ENCODE measurements at places on chromosomes 2 and 18.

DNA sequence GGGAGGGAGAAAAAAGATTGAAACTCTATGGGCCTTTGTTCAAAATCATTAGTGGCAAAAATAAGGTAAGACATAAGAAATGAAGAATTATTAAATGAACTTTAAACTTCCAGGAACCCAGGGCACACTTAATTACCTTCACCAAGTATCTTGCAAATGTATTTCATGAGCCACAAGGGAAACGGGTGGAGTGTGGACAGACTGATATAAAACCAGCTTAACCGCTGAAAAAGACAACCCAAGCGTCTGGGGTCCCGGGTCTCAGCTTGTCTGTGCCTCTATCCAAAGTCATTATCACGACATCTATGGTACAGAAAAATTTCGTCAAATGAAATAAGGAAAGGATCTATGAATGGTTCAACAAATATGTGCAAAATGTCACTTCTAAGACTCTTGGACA, 13.9 kb upstream of the MBOAT2 start:
- DNase-seq: no peak

GRCh38 chr2:173964565-173965371, 405 bp downstream of the SP3 start:
- peak; percentile 78 for DNase-seq

DNA sequence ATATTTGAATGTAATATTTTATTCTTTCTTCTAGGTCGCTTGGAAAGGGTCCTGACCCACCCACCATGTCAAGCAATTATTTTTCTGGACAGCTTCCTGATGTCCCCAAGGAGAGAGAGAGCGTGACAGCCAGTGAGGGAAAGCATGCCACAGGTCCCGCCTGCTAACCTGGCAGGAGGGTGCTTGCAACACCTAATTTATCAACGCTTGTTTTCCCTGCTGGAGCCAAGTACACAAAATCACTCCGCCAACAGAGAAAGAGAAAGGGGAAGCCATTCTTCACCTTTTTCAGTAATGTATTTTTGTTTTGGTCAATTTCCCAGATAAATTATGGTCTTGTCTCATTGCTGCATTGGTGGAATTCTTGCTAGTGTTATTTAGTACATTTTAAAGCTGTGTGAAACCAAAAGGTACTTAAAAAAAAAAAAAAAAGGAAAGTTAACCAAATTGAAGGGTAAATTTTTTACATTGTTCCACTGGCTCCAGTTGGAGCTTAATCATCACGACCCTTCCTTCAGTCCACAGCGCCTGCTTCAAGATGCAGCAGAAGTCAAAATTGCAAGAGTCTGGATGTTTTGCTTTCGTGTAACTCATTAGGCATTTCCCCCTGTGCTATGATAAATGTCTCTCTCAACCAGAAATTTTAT, 88.5 kb upstream of the COPS8 start:
- DNase-seq: no peak

- peak; percentile 22 for DNase-seq
These were observed 1.5 kb downstream of the ZFAND2B start for GRCh38 chr2:219207884-219208740.

DNA sequence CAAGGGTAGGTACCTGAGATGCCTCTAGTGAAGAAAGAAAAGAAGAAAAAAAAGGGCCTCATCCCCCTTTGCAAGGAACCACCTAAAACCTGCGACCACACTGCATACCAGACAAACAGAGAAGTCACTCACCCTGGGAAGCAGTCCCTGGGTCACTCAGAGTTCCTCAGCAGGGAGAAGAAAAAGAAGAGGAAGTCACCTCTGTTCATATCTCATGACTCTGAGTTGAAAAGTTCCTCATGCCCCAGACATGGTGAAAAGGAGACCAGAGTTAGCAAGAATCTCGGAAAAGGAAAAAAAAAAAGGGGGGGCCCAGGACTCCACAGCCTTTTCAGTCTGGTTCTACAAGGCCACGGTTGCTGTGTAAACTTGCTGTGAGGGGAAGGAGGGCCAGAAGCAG, 478.4 kb upstream of the NRXN1 start:
- no peak for DNase-seq

GRCh38 chr2:59217360-59217759, 976.2 kb upstream of the FANCL start:
- no peak for DNase-seq

DNA sequence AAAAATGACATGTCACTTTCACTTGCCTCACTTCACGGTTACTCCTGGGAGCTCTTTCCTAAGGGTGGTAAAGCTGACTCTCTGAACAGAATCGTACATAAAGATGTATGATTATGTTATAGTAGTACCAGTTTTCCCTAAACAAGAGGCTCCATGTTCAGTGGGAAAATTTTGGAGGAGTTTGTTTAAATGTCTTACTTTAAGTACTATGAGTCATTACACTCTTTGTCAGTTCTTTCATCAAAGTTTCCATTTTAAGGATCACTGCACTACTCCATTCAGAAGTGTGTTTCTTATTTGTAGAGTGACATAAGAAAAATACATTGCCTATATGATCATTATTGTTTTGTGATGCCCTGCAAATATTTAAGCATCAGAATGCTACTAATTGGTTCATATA, 121.1 kb upstream of the FIGN start:
- DNase-seq: no peak

DNA sequence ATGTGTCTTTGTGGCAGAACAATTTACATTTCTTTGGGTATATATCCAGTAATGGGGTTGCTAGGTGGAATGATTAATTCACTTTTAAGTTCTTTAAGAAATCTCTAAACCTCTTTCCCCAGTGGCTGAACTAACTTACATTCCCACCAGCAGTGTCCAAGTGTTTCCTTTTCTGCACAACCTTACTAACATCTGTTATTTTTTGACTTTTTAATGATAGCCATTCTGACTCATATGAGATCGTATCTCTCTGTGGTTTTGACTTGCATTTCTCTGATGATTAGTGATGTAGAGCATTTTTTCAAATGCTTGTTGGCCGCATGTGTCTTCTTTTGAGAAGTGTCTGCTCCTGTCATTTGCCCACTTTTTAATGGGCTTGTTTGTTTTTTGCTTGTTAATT, 43.1 kb upstream of the PTH2R start:
- no peak for DNase-seq

DNA sequence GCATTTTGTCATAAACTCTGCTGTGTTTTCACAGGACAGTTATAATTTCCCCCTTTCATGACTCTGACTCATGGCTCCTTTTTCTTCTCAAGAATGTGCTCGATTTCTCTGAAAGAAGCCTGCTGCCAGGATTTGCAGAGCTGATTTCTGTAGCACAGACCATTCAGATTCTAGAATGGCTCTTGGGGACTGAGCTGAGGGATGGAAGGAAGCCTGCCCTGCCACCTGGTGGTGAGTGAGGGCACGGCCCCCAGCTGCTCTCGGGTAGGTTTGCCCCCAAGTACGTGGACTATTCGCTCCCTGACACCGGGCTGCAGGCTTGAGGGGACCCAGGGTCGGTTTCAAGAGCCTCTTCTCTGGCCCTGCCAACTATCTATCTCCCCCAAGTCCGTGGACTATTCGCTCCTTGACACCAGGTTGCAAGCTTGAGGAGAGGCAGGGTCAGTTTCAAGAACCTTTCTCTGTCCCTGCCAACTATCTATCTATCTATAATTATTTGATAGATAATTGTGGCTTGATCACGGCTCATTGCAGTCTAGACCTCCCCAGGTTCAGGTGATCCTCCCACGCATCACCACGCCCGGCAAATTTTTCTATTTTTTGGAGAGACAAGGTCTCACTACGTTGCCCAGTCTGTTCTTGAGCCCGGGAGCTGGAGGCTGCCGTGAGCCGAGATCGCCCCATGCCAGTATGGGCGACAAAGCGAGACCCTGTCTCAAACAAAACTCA, 1.4 kb upstream of the SMYD5 start:
- DNase-seq: peak; percentile 86

DNA sequence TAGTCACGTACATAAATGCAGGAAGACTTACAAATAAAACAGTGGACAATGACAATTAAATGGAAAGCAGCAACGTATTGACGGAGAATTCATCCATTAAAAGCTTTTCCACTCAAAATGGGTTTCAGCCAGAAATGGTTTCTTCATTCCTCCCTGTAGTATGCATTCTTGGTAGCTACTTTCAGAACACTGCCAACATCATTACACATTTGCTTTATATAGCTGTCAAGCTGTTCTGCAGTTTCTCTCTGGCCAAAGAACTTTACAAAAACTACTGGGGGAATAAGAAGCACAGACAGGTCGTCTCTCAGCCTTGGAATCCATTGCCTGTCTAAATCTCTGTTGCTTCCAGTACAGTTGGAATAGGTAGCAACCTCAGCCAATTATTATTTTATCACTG, 84.1 kb upstream of the NCKAP5 start:
- no peak for DNase-seq

- DNase-seq: no peak
These were observed 496.5 kb upstream of the SOX11 start for GRCh38 chr2:5195636-5196035.

- DNase-seq: no peak
These were observed 566.4 kb downstream of the ZEB2 start for GRCh38 chr2:143953451-143954030.

DNA sequence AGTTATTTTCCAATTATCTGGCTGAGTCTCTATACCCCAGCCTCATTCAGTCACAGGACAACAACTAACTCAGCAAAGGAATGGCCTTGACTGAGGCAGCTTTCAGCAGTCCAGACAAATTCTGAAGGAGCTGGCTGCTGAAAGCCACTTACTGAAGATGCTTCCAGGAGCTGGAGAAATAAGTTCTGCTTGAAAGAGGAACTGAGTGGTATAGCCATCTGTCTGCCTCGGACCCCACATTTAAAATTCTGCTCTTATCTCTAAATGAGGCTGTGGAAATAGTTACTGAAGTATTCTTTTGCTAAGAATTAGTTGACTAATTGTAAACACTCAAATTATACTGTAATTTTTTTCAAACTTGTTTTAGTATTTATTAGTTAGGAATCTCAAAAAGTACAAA, 9.1 kb upstream of the GPD2 start:
- DNase-seq: no peak
